Neural crest cell (in vitro differentiated cells): ENCODE measurements at places on chromosomes 13 and 19. TPM values are rescaled to one million over a fixed set of nuclear protein-coding genes. Genes with fewer than 3 reads are reported as not detected.

The MBD3L5 gene
- total RNA-seq, result not detected in 2 replicates

DNA sequence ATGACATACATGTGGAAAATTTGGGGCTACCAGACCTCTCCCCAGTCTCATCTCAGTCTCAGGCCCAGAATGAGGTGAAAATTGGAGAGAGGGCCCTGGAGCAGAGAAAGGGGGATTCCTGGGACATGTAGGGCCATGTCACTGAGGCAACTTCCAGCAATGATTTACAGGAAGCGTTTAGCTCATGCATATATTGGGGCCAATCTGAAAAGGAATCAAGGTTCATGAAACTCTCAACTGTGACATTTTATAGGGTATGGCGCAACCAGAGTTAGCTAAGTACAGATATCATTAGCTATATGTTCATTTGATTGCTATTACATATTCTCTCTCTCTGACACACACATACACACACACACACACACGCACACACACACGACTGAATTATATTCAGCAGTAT lies 86.3 kb downstream of the RNASEH2B start:
- no peak for DNase-seq

GRCh38 chr19:47886010-47886559 lies at the start of gene SULT2A1:
SULT2A1 (minus strand) TSS chr19:47886315; CDS start chr19:47886257, 58 bp downstream.
- DNase-seq, result no peak

DNA sequence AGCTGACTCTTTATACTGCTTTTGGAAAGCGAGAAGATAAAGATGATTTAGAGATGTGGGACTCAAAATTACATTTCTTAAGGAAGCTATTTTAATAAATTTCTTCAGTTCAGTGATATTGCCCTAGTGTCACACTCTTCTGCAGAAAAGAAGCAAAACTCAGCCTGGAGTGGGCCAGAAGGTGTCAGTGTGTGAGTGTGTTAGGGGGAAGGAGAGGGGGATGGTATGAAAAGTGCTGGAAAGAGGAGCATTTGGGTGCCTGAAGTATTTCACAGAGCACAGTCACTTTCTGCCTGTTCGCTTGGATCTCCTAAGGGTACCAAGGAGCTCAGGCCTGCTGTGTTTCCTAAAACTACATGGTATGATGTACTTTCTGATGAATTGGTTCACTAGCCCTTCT lies 84.5 kb upstream of the FRY start:
- no peak for DNase-seq

- no peak for DNase-seq
Measured at GRCh38 chr13:24613755-24614154, 66.5 kb upstream of the ATP12A start.

The CDX2 gene
- 1.3 and 2.4 TPM in 2 replicates for total RNA-seq

- DNase-seq, result no peak
Measured at GRCh38 chr13:39783051-39783450, 127.6 kb downstream of the COG6 start.

GRCh38 chr19:2477732-2478191 lies 1.8 kb downstream of the GADD45B start:
- no peak for DNase-seq

The TPTE2 gene
- total RNA-seq, result 0.14 and 0.18 TPM in 2 replicates

DNA sequence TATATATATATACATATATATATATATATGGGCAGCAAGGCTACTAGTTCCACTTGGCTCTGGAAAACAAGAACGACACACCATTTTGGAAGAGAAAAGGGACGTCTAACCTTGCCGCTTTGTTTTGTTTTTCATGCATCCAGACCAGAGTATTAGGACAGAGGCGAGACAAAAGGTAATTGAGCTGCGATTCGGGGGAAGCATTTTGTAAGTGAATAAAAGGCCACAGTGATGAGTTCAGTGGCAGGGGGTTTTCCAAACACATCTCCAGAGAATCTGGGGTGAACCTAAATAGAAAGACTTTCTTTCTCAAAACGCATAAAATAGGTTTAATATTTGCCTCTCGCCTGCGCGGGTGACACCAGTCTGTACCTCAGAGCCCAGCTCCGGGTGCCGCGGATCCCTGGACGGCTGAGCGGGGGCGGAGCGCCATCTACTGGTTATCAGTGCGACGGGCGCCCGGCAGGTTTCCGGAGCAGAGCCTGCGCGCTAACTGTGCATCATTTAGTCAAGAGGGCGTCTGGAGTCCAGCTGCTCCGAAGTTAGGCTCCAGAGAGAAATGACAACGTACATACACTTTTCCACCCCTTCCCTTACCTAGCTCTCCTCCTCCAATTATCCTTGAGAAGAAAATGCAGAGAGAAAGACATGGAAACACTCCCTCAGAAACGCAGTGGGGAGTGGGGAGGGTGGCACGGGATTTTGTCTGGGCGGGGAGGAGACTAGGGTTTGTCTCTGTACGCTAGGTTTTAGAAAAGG lies 262.3 kb downstream of the TBC1D4 start:
- peak; percentile 96 for DNase-seq

- no peak for DNase-seq
Measured at GRCh38 chr13:39765801-39766463, 110.5 kb downstream of the COG6 start.

The COX6B1 gene
- total RNA-seq, result 329 and 339 TPM in 2 replicates

- peak; percentile 68 for DNase-seq
Measured at GRCh38 chr19:43755256-43755801, 567 bp upstream of the SMG9 start.

DNA sequence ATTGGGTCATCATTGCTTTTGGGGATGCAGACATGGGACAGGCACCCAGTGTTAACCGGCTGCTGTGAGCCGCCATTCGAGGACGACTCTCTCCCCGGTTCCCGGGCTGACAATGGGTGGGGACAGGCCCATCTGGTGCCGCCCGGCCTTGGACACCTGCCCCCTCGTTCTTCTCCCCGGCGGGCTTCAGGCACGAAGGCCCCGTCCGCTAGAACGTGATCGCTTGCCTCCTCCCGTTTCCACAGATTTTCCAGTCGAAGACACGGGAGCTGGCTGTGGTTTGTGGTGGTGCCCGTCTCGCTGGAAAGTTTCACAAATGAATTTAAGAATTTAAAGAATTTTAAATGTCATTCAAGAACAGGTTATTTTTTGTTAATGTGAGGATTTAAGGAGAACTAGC lies 2.0 kb downstream of the PALM start:
- DNase-seq, result no peak

DNA sequence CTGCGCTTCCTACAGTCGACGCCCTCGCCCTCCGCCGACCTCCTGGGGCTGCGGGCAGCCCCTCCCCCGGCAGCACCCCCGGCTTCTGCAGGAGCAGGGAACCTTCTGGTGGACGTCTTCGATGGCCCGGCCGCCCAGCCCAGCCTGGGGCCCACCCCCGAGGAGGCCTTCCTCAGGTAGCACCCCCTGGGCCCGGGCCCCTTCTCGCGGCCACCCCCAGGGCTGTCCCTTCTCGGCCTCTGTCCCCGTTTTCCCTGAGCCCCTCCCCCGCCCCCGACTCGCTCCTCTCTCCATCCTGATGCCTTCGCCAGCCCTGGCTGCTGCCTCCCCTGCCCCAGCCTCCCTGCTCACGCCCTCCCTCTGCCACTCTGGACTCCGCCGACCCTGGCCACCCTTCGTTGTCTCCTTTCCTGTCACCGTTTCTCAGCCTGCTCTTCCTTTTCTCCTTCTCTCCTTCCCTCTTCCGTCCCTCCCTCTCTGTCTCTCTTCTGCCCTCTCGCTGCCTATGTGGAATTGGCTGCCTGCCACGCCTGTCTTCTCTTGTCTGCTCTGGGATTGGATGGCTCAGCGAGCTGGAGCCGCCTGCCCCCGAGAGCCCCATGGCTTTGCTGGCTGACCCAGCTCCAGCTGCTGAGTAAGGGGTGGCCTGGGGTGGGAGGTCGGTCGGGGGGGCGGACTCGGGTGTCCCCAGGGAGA lies 11.0 kb downstream of the FUZ start:
- DNase-seq, result peak; percentile 33

DNA sequence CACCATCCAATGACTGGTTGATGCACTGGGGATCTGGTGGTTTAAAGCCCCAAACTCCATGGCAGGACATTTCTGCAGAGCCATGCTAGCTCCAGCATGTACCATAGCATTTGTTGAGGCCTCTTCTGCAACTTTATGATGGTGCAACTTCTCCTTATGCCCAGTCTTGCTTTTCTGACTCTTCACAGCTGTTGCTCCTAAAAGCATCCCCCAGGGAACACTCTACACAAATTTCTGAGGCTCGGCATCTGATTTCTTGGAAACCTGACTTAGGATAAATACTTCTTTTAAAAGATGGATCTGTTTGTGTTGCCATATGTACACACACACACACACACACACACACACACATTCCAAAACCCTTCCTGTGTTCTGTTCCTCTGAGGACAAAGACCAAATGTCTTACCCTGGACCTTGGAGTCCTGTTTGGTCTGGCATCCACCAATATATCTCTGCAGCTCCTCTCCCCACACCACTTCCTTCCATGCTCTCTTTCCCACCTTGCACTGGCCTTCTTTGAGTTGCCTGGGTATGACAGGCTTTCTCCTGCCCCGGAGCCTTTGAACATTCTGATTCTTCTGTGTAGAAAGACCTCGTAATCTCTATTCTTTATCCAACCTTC lies 388.5 kb upstream of the ZNF507 start:
- no peak for DNase-seq

DNA sequence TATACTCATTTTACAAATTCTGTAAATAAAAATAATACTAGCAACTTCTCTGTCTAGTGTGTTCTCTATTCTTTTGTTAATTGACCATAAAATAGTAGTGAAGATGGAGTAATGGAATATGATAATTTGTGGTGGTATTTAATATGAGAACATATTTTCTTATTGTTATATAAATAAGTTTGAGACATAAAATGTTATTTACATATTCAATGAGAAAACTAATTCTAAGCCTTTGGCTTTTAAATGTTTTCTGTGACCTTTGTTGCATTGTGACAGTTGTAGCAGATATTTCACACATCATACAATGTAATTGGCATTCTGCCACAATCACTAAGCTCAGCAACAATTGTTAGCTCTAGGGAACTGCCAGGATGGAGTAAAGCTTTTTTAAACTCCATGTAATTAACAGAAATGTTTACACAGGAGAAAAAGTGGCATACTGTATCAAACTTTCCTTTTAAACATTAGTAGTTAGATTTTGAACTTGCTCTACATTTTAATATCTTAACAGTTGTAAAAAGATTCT lies 562.1 kb upstream of the PCDH9 start:
- DNase-seq, result no peak

The RPL36 gene
- total RNA-seq, result 1,029 and 1,097 TPM in 2 replicates

- DNase-seq, result no peak
Measured at GRCh38 chr19:54204767-54205468, 4.3 kb downstream of the RPS9 start.

The IGFL1 gene
- not detected in 2 replicates for total RNA-seq

The CYP2F1 gene
- total RNA-seq, result not detected in 2 replicates

GRCh38 chr19:44024900-44025216 lies 321 bp upstream of the ZNF222 start:
- no peak for DNase-seq

- DNase-seq, result no peak
Measured at GRCh38 chr13:112781881-112782361, 92.1 kb downstream of the ATP11A start.

The ZNF556 gene
- total RNA-seq, result 0.05 TPM in 2 replicates

The MEIOSIN gene
- total RNA-seq, result not detected in 2 replicates

- no peak for DNase-seq
Measured at GRCh38 chr13:29185926-29186325, 365.8 kb downstream of the MTUS2 start.

GRCh38 chr13:20823071-20823470 lies 49.3 kb upstream of the EEF1AKMT1 start:
- no peak for DNase-seq

GRCh38 chr13:74128156-74128767 lies 5.9 kb downstream of the KLF12 start:
- no peak for DNase-seq

- no peak for DNase-seq
Measured at GRCh38 chr13:76795701-76796695, 90.2 kb downstream of the KCTD12 start.

The INAFM1 gene
- total RNA-seq, result 10.2 and 10.6 TPM in 2 replicates

The SIGLEC12 gene
- total RNA-seq, result not detected in 2 replicates

DNA sequence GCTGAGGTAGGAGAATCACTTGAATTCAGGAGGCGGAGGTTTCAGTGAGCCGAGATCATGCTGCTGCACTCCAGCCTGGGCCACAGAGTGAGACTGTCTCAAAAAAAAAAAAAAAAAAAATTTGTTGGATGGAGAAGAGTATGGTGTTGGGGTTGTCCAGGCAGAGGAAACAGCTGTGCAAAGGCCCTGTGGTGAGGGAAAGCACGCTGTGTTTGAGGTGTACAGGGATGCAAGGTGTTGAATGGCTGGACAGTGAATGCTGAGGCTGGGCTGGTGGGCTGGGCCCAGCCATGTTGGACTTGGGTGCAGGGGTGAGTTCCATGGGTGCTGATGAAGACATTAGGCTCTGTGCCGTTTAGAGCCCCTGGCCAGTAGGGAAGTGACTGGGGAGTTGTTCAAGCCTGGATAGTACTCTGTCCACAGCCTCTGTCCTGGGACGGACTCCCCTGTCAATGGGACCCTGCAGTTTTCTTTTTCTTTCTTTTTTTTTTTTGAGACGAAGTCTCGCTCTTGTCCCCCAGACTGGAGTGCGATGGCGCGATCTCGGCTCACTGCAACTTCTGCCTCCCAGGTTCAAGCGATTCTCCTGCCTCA lies 18.6 kb downstream of the PRR12 start:
- DNase-seq, result no peak

- no peak for DNase-seq
Measured at GRCh38 chr19:35295792-35296462, 4.0 kb downstream of the MAG start.

The NFILZ gene
- total RNA-seq, result not detected in 2 replicates

DNA sequence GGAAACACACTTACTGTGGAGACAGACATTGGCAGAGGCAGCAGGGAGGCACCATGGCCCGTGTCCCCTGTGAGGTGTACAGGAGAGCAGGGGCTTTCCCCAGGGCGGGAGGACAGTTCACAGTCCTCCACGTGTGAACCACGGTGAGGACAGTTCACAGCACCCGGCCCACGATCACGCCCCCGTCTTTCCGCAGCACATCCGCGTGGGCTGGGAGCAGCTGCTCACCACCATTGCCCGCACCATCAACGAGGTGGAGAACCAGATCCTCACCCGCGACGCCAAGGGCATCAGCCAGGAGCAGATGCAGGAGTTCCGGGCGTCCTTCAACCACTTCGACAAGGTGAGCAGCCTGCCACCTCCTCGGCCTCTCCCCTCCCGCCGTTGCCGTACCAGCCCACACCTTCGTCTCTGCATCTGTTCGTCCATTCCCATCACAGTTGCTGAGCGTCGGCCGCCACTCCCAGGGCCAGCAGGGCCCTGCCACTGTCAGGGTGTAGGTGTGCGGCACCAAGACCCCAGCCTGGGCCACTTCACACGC lies 17.4 kb downstream of the CAPN12 start:
- no peak for DNase-seq

- DNase-seq, result no peak
Measured at GRCh38 chr13:109393045-109393444, 393.3 kb downstream of the IRS2 start.
